CD8-positive, alpha-beta memory T cell (primary cell): ENCODE measurements at places on chromosomes 1 and 21. TPM values are rescaled to one million over a fixed set of nuclear protein-coding genes. Genes with fewer than 3 reads are reported as not detected.

- DNase-seq: no peak
Measured at GRCh38 chr1:98355656-98356383, 305.7 kb upstream of the SNX7 start.

DNA sequence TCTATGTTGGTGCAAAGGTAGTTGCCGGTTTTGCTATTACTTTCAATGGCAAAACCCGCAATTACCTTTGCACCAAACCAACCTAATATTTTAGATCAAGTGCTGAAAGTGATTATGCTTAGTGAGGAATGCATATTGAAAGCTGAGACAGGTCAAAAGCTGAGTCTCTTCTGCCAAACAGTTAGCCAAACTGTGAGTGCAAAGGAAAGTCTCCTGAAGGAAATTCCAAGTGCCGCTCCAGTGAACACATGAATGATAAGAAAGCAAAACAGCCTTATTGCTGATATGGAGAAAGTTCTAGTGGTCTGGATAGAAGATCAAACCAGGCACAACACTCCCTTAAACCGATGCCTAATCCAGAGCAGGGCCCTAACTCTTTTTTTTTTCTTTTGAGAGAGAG is 83.1 kb upstream of the ERRFI1 start:
- no peak for DNase-seq

DNA sequence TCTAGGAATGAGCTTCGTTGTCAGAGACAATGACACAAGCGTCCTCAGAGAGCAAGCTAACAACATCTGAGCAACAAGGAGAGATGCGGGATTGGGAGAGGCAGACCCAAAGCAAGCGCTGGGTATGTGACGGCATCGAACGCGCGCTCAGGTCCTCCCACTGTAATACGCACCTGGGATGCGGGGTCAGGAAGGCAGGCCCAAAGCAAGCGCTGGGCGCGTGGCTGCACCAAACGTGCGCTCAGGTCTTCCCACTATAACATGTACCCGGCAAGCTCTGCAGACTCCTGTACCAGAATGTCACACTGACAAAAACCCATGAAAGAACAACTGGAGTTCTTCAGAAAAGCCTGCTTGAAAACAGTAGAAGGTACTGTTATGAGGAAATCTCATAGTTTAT is 653.8 kb downstream of the SMYD3 start:
- DNase-seq: no peak

DNA sequence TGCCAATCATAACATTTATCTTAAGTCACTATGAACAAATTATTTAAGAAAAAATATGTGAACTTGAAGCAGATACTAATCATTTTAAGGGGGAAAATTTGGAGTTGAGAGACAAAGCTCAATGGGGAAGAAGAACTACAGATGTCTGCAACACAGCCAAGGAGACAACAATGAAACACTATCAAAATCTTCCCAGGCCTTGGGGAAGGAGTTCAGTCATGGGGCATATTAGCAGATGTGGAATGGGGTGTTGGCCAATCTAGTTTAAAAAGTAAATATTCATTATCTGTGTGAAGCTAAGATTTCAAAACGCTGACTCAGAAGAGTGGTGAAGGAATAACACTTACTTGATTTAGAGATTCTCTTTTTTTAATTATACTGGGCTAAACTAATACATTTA is 671.6 kb upstream of the ZP4 start:
- DNase-seq: no peak

DNA sequence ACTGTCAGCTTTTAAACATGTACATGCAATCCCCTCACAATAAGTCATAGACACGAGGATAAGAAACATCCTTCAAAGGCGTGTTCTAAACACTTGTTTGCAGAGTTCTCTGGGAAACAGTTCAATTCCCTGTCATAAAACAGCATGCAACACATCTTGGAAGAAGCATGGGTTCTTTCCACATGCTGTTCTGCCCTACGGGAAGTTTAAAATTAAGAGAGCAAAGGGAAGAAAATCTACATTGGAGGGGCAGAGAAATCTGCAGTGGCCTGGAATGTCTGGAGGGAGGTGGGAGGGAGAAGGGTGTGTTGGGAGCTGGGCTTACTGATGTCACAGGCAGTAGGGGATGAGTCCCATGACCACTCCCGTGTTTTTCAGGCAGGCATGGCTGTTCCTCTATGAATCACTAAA is 98.3 kb upstream of the SLC2A1 start:
- DNase-seq: no peak

DNA sequence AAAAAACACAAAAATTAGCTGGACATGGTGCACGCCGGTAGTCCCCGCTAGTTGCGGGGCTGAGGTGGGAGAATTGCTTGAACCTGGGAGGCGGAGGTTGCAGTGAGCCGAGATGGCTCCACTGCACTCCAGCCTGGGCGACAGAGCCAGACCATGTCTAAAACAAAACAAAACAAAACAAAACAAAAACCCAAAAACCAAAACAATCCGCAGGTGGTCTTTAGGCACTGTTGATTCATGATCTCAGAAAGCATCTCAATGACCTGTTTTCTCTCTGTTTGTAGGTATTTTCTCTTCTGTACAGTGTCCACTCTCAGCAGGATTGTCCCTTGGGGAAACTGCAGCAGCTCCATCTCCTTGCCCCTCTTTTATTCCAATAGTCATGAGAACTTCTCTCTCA is 74.9 kb upstream of the ADGRL2 start:
- no peak for DNase-seq

DNA sequence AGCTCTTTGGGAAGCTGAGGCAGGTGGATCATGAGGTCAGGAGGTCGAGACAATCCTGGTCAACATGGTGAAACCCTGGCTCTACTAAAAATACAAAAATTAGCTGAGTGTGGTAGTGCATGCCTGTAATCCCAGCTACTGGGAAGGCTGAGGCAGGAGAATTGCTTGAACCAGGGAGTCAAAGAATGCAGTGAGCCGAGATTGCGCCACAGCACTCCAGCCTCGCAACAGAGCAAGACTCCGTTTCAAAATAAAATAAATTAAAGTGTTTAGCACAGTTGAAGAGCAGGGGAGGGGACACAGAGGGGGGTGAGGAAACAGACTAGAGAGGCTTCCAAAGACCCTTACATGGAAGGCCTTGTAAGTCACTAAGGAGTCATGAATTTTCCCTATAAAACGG is 131.2 kb upstream of the SPATA6 start:
- DNase-seq: no peak

GRCh38 chr1:180265201-180265600 is 35.1 kb downstream of the LHX4 start:
- no peak for DNase-seq

GRCh38 chr1:95451904-95452303 is 217.9 kb downstream of the RWDD3 start:
- no peak for DNase-seq

DNA sequence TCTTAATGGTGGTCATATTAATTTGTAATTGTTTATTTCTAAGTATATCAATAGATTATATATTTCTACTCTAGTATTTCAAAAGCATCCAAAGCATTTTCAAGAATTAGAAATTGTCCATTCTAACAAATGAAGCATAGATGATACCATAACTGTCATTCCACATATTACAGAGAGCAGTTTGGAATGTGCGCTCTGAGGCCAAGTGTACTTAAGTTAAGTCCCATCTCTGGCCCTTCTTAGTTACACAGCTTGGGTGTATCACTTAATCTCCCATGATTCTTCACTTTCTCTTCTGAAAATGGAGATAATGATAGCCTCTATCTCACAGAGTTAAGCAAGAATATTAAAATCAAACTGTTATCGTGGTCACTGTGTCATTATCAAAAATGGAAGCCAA is 281.1 kb downstream of the MRPL39 start:
- DNase-seq: no peak

DNA sequence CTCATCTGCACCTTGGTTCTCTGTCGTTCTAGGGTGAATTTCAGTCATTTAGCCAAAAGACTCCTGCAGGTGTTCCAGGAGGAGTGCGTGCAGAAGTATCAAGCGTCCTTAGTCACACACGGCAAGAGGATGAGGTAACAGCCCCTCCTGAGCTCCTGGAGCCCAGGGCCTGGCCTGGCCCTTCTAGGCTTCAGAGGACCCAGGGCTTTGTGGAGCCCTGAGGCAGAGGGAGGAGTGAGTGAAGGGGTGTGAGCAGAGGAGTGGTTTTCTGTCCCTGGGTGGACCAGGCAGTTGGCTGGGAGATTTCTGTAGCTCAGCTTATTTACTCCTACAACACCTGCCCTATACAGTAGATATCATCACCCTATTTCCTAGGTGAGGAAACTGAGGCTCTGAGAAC is 15.7 kb upstream of the RASSF5 start:
- DNase-seq: no peak

DNA sequence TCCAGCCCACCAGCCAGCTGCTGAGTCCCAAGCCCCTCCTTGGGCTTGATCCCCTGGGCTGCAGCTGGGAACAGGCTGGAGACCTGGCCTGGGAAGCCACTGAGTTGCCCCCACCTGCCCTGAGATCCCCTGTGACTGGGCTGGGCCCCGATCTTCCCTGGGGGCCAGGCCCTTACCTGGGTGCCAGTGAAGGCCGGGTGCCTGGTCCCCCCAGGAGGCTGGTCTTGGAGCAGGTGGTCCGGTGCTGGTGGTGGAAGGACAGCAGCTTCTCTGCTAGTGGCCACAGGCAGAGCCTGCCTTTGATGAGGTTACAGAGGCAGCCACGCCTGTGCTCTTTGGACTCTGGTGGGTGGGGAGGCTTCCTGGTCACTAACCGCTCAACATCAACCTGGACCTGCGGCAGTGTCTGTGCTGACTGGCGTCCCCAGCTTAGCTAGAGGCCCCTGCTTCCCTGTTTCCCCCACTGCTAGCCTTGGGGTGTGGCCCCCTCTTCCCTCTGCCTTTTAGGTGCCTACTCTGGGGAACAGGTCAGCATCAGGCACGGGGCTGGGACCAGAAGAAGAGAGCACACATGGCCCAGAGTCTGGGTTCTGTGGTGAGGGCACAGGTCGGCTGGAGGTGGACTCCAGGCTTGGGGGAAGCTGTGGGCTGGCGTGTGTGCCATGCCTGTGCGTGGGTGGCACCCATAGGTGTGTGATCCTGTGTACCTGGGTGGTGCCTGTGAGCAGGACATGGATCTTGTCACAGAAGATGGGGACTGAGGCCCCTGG is at the start of gene EPS8L3:
EPS8L3 (minus strand) TSS at position 278 of the 770 bp plus-strand sequence. CDS start 2,174 bp downstream, outside the sequence.
- DNase-seq: peak; percentile 33

DNA sequence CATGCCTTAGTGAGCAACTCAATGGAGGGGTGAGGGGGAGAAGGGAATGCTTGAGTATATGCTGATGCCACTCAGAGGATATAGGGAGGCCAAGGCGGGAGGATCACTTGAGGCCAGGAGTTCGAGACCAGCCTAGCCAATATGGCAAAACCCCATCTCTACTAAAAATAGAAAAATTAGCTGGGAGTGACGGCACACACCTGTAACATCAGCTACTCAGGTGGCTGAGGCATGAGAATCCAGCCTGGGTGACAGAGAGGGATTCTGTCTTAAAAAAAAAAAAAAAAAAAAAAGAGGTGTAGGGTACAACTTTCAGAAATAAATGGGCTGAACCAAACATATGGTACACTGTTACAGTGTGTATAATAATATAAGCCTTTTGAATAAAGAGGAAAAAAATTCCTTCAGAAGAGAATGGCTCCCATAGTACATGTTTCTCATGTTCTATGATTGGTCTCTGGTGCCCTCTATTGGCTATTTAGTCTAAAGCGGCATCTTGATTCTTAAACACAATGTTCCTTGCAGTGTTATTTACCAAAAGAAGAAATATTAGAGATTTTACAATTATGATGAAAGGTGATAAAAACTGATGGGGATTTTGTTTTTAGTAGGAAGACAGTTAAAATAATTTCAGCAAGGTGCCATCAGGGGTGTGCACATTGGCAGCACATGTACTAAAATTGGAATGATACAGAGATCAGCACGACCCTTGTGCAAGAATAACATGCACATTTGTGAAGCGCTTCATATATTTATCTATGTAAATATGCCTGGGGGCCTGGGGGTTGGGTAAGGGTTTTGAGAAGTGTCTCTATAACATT is 109.8 kb downstream of the PATJ start:
- DNase-seq: no peak

DNA sequence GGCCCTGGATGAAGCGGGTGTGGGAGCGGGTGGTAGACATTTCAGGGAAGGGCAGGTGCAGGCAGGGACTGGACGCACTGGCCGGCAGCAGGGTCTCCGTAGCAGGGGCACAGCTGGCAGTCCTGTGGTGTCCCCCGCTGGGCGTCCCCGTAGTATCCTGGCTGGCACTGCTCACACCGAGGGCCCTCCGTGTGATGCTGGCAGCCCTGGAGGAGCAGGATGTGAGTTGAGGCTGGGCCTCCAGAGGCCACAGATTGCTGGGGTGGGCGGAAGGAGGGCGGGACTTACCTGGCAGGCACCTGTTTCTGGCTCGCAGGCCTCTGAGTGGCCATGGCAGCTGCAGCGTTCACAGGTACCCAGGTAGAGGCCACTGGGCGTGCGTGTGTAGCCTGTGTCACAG is 62.3 kb downstream of the LDLRAD2 start:
- no peak for DNase-seq

DNA sequence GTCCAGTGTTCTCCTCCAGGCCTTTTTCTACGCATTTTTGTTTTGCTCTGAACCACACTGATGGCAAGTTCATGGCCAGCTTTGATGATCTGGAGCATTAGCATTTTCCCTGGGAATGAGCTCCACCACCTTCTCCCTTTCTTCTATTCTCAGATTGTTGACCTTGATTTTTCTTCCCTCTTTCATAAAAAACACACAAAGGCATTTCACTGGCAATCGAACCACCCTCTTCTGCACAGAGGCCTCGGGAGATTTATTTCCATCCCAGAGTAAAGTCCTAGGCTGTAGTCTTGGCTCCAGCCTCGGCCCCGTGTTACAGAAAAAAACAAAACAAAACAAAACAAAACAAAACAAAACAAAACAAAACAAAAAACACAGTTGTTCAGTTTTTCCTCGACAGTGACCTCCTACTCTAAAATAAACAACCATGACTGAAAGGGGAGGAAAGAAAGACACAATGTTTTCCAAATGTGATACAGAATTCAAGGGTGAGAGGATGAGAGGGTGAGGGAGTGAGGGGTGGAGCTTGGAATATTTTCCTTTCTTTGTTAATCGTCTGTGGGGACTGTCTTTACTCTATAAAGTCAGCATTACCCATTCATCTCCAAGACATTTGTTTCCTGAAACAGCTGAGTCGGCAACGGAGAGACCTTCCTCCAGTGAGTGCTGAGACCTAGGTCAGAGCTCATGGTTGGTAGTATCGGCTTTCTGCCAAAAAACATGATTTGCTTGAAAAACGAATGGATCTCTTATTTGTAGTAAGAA is 29.8 kb upstream of the RNF186 start:
- DNase-seq: no peak

- DNase-seq: no peak
Measured at GRCh38 chr1:44694863-44695478, 20.5 kb downstream of the ARMH1 start.

GRCh38 chr1:79006564-79006963 is at the start of gene ADGRL4:
TSS of gene ADGRL4 (minus strand) at chr1:79006730. CDS start at chr1:79006654, 76 bp downstream.
- no peak for DNase-seq

GRCh38 chr1:92399076-92399475 is 87.6 kb downstream of the GFI1 start:
- no peak for DNase-seq

The SLC35F3 gene
- 7.8 TPM for total RNA-seq

The GPR137B gene
- total RNA-seq: 8.8 TPM

The HAO2 gene
- total RNA-seq: not detected

The PDE9A gene
- total RNA-seq: 1.5 TPM

The HPCAL4 gene
- total RNA-seq: 2.0 TPM

The DPT gene
- total RNA-seq: not detected

The CYP4Z1 gene
- total RNA-seq: not detected

The MRAP gene
- total RNA-seq: not detected

The LCE2A gene
- not detected for total RNA-seq

The LDLRAD1 gene
- total RNA-seq: not detected
